ENCODE measurements at places on chromosomes 1 and 21. TPM values are rescaled to one million over a fixed set of nuclear protein-coding genes. Genes with fewer than 3 reads are reported as not detected.

GRCh38 chr1:246213036-246213435 is 294.0 kb downstream of the SMYD3 start:
- DNase-seq: no peak
- H3K36me3 ChIP-seq: no peaks in the 10 kb centered on the region
- no peak overlapping the region for H3K27ac ChIP-seq
- H3K27me3 ChIP-seq: no peaks in the 10 kb centered on the region

- H3K27ac ChIP-seq: peak overlapping the region; percentile 80
- H3K4me3 ChIP-seq: peak overlapping the region; percentile 73
- H3K4me1 ChIP-seq: peaks cover 10% of the 10 kb centered on the region
- H3K36me3 ChIP-seq: peaks cover 22% of the 10 kb centered on the region
- no peak for DNase-seq
Observed at GRCh38 chr1:31788825-31789256, 24.7 kb upstream of the ADGRB2 start.

- H3K27ac ChIP-seq: no peak overlapping the region
- no peak overlapping the region for H3K4me3 ChIP-seq
- H3K27me3 ChIP-seq: peaks cover 90% of the 10 kb centered on the region
- no peaks in the 10 kb centered on the region for H3K4me1 ChIP-seq
- no peaks in the 10 kb centered on the region for H3K36me3 ChIP-seq
- DNase-seq: no peak
Observed at GRCh38 chr1:18736958-18737357, 106.3 kb downstream of the PAX7 start.

Gene GJB5
- 1.1 TPM for total RNA-seq

GRCh38 chr1:174931214-174931613 is 68.5 kb upstream of the CACYBP start:
- H3K4me1 ChIP-seq: peaks cover 25% of the 10 kb centered on the region
- peaks cover under 1% of the 10 kb centered on the region for H3K36me3 ChIP-seq
- H3K4me3 ChIP-seq: no peak overlapping the region
- no peaks in the 10 kb centered on the region for H3K27me3 ChIP-seq
- H3K27ac ChIP-seq: no peak overlapping the region

- no peaks in the 10 kb centered on the region for H3K27me3 ChIP-seq
- H3K36me3 ChIP-seq: peaks cover 78% of the 10 kb centered on the region
- H3K27ac ChIP-seq: peak overlapping the region; percentile 94
- peaks cover 76% of the 10 kb centered on the region for H3K4me1 ChIP-seq
- no peak for DNase-seq
Observed at GRCh38 chr1:223715604-223716172, 3.3 kb downstream of the CAPN2 start.

DNA sequence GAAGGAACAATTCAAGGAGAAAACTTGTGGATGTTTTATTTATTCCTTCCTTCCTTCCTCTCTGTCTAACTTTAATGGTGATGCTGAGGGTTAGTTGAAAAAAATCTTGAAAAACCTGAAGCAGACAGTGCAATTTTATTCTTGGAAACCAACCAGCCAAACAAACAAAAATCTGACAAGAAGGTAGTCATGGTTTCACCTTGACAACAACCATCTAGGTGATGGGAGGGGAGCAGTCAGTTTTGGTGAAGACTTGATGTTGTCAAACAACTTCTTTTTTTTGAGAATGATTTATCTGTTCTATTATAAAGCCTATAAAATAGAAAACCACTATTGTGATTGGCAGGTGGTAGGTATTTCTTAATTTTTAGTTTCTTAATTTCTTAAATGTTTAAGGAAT is 92.4 kb upstream of the GPR88 start:
- H3K27me3 ChIP-seq: no peaks in the 10 kb centered on the region
- no peaks in the 10 kb centered on the region for H3K36me3 ChIP-seq
- no peak for DNase-seq
- no peaks in the 10 kb centered on the region for H3K4me1 ChIP-seq
- H3K27ac ChIP-seq: no peak overlapping the region
- no peak overlapping the region for H3K4me3 ChIP-seq

DNA sequence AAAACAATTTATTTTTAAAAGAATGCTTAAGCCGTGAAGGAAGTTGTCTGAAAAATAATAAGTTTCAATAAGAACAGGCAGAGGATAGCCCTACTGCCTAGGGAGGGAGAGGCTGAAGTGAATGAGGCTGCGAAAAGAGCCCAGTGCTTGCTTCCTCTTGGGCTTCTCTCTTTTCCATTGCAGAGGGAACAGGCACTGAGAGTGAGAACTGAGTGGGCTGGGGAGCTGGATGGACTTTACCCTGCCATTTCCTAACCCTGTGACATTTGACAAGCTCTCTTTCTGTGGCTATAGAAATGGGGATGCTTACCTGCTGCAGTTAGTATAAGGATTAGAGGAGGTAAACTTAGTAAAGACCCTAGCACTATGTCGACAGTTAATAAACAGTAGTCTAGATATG is 30.0 kb downstream of the TENT5C start:
- DNase-seq: no peak
- no peaks in the 10 kb centered on the region for H3K4me1 ChIP-seq
- no peak overlapping the region for H3K27ac ChIP-seq
- peaks cover 39% of the 10 kb centered on the region for H3K27me3 ChIP-seq
- no peaks in the 10 kb centered on the region for H3K36me3 ChIP-seq

GRCh38 chr1:119011116-119011515 is 23.0 kb upstream of the TBX15 start:
- peaks cover 25% of the 10 kb centered on the region for H3K27me3 ChIP-seq
- peaks cover 10% of the 10 kb centered on the region for H3K36me3 ChIP-seq
- peaks cover 28% of the 10 kb centered on the region for H3K4me1 ChIP-seq
- DNase-seq: no peak
- no peak overlapping the region for H3K27ac ChIP-seq

- no peak overlapping the region for H3K27ac ChIP-seq
- no peaks in the 10 kb centered on the region for H3K27me3 ChIP-seq
- no peaks in the 10 kb centered on the region for H3K36me3 ChIP-seq
- H3K4me3 ChIP-seq: no peak overlapping the region
- H3K4me1 ChIP-seq: no peaks in the 10 kb centered on the region
Observed at GRCh38 chr1:232045139-232045994, 418.8 kb downstream of the DISC1 start.

- DNase-seq: no peak
- no peaks in the 10 kb centered on the region for H3K27me3 ChIP-seq
- H3K4me3 ChIP-seq: no peak overlapping the region
Observed at GRCh38 chr1:60458111-60458510, 384.5 kb upstream of the C1orf87 start.

Gene DMBX1
- total RNA-seq: 0.88 TPM

Gene TRIM46
- total RNA-seq: 1.8 TPM

GRCh38 chr1:39896909-39897685 is 4.6 kb downstream of the MYCL start:
- no peak for DNase-seq
- peaks cover 84% of the 10 kb centered on the region for H3K27me3 ChIP-seq
- H3K4me1 ChIP-seq: peaks cover 23% of the 10 kb centered on the region

GRCh38 chr21:36489776-36490165 is 9.8 kb upstream of the CLDN14 start:
- H3K27me3 ChIP-seq: no peaks in the 10 kb centered on the region
- no peaks in the 10 kb centered on the region for H3K4me1 ChIP-seq
- H3K27ac ChIP-seq: no peak overlapping the region
- H3K4me3 ChIP-seq: no peak overlapping the region
- DNase-seq: no peak

GRCh38 chr1:174032671-174033222 is 10.6 kb upstream of the RC3H1 start:
- no peaks in the 10 kb centered on the region for H3K4me1 ChIP-seq
- no peak overlapping the region for H3K4me3 ChIP-seq
- no peaks in the 10 kb centered on the region for H3K36me3 ChIP-seq
- H3K27ac ChIP-seq: no peak overlapping the region
- DNase-seq: no peak
- no peaks in the 10 kb centered on the region for H3K27me3 ChIP-seq

Gene UHMK1
- 98.1 TPM for total RNA-seq

DNA sequence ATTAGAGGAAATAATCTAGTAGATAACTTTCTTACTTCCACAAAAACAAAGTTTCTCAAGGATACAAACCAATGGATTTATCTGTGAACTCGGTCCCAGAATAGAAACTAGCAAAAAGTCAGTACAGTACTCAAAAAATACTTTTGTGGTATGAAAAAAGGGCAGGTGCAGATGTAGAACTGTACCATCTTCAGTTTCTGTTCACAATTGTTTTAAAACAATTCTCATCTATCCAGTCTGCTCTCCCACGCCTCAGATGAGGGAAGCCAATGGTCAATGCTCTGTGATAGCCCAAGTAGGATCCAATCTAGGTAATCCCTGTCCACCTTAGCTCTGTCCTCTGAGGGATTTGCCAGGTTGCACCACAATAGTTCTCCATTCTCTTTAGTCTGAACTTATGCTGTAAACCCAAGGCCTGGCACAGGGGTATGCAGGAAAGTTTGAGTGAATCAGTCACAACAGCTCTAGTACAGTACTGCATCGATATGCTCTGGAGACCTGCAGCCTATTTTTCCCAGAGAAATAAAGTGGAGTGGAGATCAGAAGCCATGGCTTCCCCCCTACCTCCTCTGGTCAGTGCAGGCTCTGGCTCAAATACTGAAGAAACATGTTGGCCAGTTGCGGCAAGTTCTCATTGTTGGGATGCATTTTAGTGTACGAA is 1.4 kb downstream of the KTI12 start:
- no peak for DNase-seq
- H3K4me3 ChIP-seq: peak overlapping the region; percentile 95
- H3K36me3 ChIP-seq: peaks cover 39% of the 10 kb centered on the region
- peaks cover 30% of the 10 kb centered on the region for H3K4me1 ChIP-seq
- H3K27ac ChIP-seq: peak overlapping the region; percentile 93

- DNase-seq: no peak
- H3K27ac ChIP-seq: no peak overlapping the region
- peaks cover 13% of the 10 kb centered on the region for H3K27me3 ChIP-seq
- H3K4me3 ChIP-seq: no peak overlapping the region
- no peaks in the 10 kb centered on the region for H3K36me3 ChIP-seq
- no peaks in the 10 kb centered on the region for H3K4me1 ChIP-seq
Observed at GRCh38 chr1:83717785-83718184, 281.1 kb downstream of the TTLL7 start.

DNA sequence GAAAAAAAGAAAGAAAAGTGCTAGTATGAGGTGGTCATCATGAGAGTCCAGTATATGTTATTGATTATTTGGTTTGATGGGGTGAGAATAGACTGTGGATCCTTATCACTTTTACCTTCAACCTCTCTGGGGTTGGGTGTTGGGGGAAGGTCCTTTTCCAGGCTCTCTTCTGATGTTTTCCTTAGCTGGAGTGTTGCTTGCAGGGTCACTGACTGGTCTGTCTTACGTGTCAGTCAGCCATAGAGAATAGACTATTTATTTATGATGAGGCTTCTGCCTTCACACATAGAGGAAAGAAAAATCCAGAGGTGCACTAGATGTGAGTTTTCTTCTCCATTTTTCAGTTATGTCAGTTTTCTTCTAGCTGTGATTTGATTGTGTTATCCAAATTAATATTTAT is 36.5 kb downstream of the MAP3K21 start:
- DNase-seq: no peak
- H3K27me3 ChIP-seq: no peaks in the 10 kb centered on the region
- H3K27ac ChIP-seq: peak overlapping the region; percentile 52
- peaks cover 86% of the 10 kb centered on the region for H3K4me1 ChIP-seq
- H3K36me3 ChIP-seq: peaks cover 16% of the 10 kb centered on the region

Gene C4BPA
- 1.0 TPM for total RNA-seq

Gene ARMH1
- 4.7 TPM for total RNA-seq

GRCh38 chr1:35499652-35500176 is 57.5 kb downstream of the KIAA0319L start:
- no peak for DNase-seq
- no peak overlapping the region for H3K27ac ChIP-seq
- H3K36me3 ChIP-seq: no peaks in the 10 kb centered on the region
- no peak overlapping the region for H3K4me3 ChIP-seq
- H3K27me3 ChIP-seq: no peaks in the 10 kb centered on the region
- no peaks in the 10 kb centered on the region for H3K4me1 ChIP-seq

Gene FAM177B
- not detected for total RNA-seq

- peaks cover 5% of the 10 kb centered on the region for H3K36me3 ChIP-seq
- no peak overlapping the region for H3K4me3 ChIP-seq
- H3K27ac ChIP-seq: peak overlapping the region; percentile 1
- no peaks in the 10 kb centered on the region for H3K27me3 ChIP-seq
- no peak for DNase-seq
Observed at GRCh38 chr1:94719926-94720793, 100.0 kb upstream of the SLC44A3 start.

DNA sequence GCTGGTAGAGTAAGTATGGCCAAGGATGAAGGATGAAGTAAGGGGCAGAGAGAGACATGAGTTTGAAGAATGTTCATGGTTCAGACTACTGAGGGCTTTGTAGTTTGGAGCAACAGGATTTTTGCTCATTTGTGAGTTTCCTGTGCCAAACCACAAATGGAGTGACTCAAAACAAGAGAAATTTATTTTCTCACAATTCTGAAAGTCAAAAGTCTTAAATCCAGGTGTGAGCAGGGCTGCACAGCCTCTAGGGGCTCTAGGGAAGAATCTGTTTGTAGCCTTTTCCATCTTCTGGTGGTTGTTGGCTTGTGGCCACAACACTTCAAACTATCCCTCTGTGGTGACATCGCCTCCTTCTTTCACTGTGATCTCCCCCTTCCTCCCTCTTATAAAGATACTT is 58.9 kb downstream of the RHOU start:
- no peak overlapping the region for H3K4me3 ChIP-seq
- DNase-seq: no peak
- no peaks in the 10 kb centered on the region for H3K27me3 ChIP-seq
- no peaks in the 10 kb centered on the region for H3K4me1 ChIP-seq

DNA sequence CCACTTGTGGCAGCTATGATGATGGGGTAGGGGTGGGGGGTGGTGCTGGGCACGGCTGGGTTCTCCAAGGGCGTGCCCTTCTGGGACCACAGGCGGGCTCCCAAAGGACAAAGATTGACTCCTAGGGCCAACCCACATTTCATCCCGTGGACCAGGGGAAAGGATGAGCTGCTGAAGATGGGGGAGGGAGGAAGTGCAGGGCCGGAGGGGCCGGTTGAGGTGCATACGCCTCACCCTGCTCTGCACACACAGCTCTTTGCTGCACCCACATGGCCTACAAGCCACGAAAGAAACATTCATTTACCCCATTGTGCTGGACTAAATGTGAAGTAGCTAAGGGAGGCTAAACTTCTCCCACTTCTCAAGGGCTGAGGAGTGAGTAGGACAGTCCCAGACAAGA is 34.2 kb upstream of the GNPAT start:
- no peak for DNase-seq
- no peaks in the 10 kb centered on the region for H3K36me3 ChIP-seq
- H3K4me3 ChIP-seq: no peak overlapping the region
- peaks cover 30% of the 10 kb centered on the region for H3K27me3 ChIP-seq
- no peak overlapping the region for H3K27ac ChIP-seq

- H3K36me3 ChIP-seq: peaks cover 16% of the 10 kb centered on the region
- no peak for DNase-seq
- no peaks in the 10 kb centered on the region for H3K27me3 ChIP-seq
- no peak overlapping the region for H3K27ac ChIP-seq
- no peak overlapping the region for H3K4me3 ChIP-seq
Observed at GRCh38 chr21:44320847-44321246, 18.3 kb downstream of the CFAP410 start.

Gene C1QA
- total RNA-seq: not detected

- no peak overlapping the region for H3K27ac ChIP-seq
- H3K4me3 ChIP-seq: no peak overlapping the region
- no peak for DNase-seq
- no peaks in the 10 kb centered on the region for H3K36me3 ChIP-seq
- no peaks in the 10 kb centered on the region for H3K4me1 ChIP-seq
Observed at GRCh38 chr1:62810420-62811274, 26.7 kb downstream of the ATG4C start.

Measured in Calu3 (cell line).